Fibroblast of skin of left biceps (primary cell): ENCODE measurements at places on chromosomes 2 and 18.

DNA sequence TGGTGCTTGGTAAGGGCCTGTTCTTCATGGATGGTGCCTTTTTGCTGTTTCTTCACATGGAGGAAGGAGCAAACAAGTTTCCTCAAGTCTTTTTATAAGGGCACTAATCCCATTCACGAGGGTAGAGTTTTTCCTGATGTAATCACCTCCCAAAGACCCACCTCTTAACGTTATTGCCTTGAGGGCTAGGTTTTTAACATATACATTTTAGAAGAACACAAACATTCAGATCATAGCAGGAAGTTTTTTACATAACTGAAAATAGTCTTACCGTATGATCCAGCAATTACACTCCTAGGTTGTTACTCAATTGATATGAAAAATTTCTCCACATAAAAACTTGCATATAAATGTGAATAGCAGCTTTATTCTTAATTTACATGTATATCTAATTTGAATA is 976.3 kb downstream of the DSC3 start:
- DNase-seq = no peak

DNA sequence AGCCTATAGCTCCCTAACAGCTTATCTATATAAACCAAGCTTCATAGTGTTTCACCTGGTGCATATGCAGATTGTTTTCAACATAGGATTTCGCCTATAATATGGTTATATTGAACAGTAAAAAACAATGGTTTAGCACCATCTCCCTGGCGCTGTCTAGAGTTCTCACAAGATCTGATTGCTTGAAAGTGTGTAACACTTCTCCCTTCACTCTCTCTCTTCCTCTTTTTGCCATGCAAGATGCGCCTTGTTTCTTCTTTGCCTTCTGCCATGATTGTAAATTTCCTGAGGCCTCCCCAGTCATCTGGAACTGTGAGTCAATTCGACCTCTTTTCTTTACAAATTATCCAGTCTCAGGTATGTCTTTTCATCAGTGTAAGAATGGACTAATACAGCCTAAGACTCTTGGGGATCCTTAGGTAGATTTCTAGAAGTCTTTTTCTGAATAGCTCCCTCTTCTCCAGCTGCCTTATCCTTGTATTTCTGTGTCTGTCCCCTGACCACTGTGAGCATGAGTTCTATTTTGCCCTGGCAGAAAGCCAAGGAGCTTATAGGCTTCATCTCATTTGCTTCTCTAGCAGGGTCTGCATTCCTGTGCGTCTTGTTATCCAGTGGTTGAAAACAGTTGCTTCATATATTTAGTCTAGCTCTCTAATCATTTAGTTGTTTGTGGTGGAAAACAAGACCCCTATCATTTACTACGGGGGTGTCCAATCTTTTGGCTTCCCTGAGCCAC is 401.6 kb downstream of the GPD2 start:
- no peak for DNase-seq

- DNase-seq = no peak
These were observed at the start of gene KLHL30 for GRCh38 chr2:238138331-238139195. TSS of gene KLHL30 (plus strand) at chr2:238138668. CDS start at chr2:238140755, 2,087 bp downstream.

DNA sequence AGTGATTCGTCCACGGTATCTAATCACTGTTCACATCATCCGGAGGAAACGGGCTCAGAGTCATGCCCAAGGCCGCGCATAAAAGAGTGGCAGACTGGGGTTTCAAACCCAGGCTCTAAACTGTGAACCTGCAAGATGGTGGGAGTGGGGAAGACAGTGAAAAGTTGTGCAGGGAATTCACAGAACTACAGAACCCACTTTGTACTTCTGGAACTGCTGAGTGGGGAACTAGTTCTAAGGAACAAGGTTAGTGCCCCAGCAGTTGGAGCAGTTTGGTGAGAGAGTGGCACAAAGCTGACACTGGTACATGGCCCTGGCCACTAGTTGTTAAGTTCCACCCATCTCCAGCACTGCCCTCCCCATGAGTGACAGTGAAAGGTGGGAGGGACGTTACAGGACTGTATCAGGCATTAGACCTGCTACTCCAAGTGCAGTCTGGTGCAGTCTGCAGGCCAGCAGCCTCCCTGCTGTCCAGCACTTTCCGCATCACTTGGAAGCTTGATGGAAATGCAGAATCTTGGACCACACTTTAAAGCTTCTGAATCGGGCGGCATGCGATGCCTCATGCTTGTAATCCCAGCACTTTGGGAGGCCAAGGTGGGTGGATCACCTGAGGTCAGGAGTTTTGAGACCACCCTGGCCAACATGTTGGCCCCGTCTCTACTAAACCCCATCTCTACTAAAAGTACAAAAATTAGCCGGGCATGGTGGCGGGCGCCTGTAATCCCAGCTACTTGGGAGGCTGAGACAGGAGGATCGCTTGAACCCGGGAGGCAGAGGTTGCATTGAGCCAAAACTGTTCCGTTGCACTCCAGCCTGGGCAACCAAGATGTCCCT is 47.3 kb downstream of the C2orf42 start:
- no peak for DNase-seq

- no peak for DNase-seq
These were observed 320.0 kb downstream of the LRATD1 start for GRCh38 chr2:14952400-14952963.

- DNase-seq = no peak
These were observed 42.0 kb downstream of the PKP4 start for GRCh38 chr2:158498749-158499136.

GRCh38 chr2:37870829-37871228 is 54.3 kb upstream of the RMDN2 start:
- no peak for DNase-seq

DNA sequence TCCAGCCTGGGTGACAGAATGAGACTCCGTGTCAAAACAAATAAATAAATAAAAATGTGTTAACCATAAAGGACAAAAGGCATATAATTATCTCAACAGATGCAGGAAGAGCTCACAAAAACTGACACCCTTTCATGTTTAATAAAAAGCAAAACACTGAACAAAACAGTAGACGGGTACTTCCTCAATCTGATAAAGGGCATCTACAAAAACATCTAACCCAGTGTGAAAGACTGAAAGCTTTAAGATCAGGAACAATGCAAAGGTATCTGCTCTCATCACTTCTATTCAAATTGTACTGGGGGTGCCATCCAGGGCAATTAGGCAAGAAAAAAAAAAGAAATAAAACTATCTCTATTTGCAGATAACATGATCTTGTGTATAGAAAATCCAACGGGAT is 11.7 kb upstream of the NCL start:
- DNase-seq = no peak

DNA sequence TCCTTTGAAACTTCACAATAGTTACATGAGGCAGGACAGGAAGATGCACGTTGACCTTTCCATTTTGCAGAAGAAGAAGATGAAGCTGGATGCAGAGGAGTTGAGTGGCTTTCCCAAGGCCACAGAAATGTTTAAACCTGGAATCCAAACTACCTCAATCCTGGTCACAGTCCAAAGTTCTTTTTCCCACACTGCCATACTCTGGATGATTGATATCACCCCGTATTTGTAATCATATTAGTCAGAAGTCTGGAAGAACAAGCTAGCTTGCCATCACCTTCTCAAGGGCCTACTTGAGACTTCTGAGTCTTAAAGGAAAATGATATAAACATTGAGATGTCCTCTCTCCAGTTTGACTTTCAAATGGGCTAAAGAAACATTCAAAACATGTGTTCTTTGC is 190.1 kb downstream of the LNPK start:
- DNase-seq = no peak

DNA sequence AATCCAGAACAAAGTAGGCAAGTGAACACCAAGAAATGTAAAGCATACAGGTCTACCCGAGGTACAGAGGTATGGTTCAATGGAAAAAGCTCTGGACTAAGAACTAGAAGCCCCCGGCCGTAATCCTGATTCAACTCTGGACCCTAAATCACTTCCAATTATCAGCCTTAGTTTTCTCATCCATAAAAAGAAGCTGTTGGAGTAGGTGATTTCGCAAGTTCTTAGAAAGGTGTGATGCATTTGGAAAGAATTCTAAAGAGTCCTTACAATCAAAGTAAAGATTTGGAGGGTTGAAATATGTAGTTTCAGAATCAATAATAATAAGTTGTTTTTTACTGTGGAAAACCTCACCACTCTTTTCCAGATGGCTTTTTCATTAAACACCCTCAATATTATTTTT is 622.1 kb upstream of the ID2 start:
- no peak for DNase-seq

GRCh38 chr2:95264624-95265023 is 9.6 kb upstream of the PROM2 start:
- DNase-seq = no peak

DNA sequence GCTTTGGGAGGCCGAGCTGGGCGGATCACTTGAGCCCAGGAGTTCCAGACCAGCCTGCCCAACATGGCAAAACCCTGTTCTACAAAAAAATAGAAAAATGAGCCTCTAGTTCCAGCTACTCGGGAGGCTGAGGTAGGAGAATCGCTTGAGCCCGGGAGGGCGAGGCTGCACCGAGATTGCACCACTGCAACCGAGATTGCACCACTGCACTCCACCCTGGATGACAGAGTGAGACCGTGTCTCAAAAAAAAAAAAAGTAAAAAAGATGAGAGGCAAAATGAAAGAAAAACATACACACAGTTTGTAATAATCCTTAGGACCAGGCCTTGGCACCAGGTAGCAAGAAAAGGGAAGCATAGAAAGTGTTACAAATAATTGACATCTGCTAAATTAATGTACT is 22.0 kb downstream of the RBM43 start:
- DNase-seq = no peak
